Amygdala (tissue), 56 donors: ENCODE measurements at places on chromosomes 4 and X.

DNA sequence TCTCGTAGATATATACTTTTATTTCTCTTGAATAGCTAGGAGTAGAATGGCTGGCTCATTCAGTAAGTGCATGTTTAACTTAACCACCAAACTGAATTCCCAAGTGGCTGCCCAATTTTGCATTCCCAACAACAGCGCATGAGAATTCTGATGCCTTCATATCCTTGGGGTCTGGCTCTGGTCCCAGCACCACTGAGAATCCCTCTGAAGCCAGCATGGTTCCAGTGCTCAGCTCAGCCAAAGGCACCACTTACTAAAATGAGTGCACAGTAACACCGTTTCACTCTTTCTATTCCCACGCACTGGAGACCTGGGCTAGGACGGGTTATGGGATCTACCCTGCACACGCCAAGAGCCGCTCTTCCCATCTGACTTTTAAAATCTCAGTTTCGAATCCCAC lies 60.4 kb downstream of the CASP3 start:
- no peak for DNase-seq

DNA sequence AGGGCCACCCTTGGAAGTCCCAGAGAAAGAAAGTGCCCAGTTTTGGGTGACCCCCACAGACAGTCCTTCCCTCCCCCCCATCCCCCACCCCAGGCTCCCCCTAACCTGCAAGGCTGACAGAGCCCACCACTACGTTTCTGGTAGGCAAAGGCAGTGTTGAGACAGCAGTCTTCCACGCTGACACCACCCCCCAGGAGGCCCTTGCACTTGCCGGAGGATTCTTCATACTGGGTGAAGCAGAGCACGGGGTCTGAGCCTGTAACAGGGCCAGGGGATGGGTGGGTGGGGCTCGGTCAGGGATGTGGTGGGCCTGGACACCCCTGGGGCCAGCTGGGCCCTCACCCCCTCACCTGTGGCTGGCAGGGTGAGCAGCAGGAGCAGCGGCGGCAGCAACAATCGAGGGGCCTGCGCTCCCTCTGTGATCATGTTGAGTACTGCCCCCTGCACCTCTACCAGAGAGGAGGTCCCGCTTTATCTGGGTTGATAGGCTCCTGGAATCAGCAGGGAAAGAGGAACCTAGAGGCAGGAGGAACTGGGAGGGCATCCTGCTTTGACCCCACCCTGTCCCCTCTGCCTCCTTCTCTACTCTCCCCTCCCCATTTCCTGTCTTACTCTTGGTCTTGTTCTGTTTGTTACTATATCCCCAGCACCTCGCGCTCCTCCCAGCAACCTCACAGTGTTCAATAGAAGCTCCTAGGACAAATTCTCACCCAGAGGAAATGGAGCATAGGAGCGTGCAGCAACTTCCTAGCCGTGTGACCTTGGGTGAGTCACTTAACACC lies at the start of gene CFP:
TSS of gene CFP (minus strand) at position 512 of the 782 bp plus-strand sequence. CDS start at position 426, 86 bp downstream.
- DNase-seq = no peak

GRCh38 chr4:151690876-151691275 lies 69.9 kb downstream of the GATB start:
- no peak for DNase-seq

GRCh38 chr4:89001647-89002445 lies 55.1 kb downstream of the FAM13A start:
- no peak for DNase-seq

GRCh38 chr4:98682719-98683118 lies 24.3 kb upstream of the TSPAN5 start:
- no peak for DNase-seq

DNA sequence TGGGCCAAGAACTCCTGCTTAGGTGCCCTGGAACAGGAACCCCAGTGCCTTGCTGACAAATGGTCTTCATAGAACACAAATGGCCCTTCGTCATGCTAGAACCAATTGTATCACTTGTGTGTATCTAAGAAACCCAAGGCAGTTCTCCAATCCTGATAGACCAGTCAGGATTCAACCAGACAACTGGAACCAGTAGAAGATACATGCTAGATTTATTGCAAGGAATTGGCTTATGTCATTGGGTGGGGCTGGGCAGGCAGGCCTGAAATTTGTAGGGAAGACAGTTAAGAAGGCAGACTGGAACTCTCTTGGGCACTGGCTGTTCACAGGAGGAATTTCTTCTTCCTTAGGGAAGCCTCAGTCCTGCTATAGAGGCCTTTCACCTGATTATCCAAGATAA lies 17.0 kb upstream of the TBL1X start:
- no peak for DNase-seq

- no peak for DNase-seq
These were observed 21.1 kb downstream of the KLHL15 start for GRCh38 chrX:24005867-24006266.

DNA sequence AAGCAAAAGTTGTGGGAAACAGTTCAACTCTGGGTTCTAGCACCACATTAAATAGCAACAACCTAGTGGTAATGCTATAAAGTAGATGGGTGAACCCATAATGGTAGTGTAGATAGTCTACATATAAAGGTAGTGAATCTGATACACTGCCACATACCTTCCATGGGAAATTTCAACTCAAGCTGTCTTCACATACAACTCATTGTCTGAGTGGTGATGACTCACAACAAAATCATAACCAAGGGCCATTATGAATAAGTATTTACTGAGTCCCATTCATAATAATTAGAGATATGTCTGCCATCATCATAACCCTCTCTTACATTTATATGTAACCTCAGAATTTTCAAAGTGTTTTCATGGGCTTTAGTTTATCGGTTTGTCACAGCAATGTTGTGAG lies 34.8 kb downstream of the EGF start:
- no peak for DNase-seq
